ENCODE measurements at places on chromosomes 5 and 9.

GRCh38 chr5:74415695-74416102, 224.8 kb downstream of the ENC1 start:
- no peak for DNase-seq

DNA sequence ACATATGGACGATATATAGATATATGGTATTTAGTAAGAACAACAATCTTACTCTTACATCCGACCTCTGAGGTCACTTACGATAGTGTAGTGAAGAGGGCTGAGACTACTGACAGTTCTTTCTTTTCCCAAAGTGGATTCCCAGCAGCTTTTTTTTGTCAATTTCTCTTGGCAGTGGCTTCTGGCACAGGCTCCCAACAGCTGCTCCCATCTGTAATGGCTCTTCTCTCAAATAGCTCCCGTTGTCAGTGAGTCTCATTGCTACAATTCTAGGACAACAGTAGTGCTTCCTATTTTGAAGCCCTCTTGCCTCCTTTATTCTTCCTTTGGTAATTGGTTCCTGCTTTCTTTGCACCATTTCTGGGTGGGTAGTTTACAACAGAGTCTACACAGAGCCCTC, 68.4 kb downstream of the SLC25A46 start:
- DNase-seq, result no peak

DNA sequence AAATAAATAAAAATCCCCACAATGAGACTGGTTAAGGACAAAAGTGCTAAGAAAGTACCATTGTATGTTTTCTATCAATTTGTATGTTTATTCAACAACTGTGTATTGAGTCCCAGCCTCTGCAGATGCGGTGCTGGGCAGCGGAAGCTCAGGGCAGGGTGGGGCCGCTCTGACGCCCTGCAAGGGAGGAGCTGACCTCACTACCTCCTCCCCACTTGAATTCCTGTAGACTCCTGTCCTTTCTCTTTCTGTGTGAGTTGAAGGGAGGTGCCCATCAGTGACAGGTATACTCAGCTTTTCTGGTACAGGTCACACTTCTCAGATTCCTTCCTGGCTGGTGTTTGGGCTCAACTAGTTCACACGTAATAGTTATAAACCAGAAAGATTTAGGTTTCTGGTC, 27.0 kb downstream of the ANGPTL2 start:
- no peak for DNase-seq

- no peak for DNase-seq
Measured at GRCh38 chr5:39015743-39016586, 58.2 kb downstream of the RICTOR start.

- no peak for DNase-seq
Measured at GRCh38 chr5:89064054-89064453, 181.1 kb upstream of the MEF2C start.

DNA sequence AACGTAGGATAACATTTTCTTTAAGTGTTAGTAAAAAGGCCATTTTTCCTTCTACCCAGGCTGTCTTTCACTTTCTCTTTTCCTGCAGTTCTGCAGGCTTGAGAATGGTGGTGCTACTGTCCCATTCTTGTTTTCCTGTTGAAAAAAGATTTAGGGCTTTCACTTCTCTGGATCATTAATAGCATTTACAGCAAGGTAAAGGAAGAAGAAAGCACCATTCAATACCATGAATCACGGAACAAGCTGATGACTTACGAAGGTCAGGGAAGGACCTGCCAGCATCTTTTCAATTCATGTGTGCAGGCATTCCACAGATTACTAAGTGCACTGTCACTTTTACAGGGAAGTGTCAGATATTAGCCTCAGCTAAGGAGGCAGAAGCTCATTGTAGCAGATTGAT, 292.8 kb downstream of the YTHDC2 start:
- DNase-seq, result no peak

DNA sequence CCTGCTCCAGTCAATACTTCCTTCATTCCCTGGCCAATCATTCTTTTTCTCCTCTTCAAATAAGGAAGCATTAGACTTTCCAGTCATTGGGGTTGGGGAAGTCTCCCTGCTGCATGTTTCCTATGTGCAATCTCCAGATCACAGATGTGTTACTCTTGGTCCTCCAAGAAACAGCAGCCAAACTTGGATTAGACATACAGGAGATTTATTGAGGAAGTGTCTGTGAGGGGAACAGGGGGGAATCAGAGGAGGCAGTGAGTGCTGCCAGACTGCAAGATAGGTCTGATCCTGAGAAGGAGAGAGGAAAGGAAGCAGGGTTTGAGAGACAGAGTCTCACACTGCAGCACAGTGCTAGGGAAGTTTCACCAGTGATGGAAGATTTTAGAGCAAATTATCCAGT, 40.6 kb upstream of the SLIT3 start:
- DNase-seq, result no peak

DNA sequence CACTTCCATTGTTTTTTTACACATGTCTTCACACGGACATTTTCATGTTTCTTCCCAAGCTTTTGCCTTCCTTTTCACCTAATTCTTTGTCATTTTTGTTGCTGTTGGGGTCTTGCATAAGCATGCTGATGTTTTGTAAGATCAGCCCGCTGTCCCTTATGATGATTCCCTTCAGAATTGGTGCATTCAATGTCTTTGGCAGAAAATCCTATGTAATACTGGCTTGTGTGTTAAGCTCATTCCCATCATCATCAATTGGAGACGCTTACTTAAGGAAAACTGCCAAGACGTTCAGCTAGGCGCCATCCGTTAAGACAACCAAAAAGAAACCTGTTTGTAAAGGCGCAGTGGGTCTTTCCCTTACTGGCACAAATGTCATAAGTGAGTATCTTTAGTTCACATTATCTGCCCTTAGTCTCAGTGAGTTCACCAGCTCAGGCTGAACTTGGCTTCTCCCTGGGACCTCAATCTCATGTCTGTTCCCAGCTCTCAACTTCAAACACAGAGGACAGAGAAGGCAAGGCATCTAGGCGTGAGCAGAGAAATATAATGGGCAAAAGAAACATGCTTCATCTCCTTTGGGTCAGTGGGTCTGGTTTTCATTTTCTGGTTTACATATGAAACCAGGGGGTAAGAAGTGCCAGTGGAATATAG, 97.9 kb downstream of the EFNA5 start:
- no peak for DNase-seq

DNA sequence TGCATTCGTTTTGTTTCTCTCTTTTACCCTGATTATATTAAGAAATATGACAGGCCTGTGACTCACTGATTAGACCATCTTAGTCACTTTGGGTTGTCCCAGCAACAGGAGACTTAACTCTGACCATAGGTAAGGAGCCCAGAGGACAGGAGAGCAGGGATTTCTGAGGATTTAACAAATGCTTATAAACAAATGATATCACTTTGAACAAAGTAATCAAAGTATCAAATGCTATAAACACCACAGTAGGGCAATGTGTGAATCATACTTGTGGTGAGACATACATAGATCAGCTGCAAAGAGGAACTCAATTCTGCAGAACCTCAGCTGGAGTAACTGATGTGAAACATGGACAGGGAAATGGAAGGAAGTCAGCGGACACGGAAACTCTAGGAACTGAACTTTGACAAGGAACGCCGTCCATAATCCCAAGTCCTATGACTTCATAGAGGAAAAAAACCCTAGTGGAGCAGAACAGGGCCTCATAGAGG, 190.6 kb upstream of the MSX2 start:
- DNase-seq, result no peak

GRCh38 chr5:31551878-31552277, 19.8 kb downstream of the C5orf22 start:
- no peak for DNase-seq

DNA sequence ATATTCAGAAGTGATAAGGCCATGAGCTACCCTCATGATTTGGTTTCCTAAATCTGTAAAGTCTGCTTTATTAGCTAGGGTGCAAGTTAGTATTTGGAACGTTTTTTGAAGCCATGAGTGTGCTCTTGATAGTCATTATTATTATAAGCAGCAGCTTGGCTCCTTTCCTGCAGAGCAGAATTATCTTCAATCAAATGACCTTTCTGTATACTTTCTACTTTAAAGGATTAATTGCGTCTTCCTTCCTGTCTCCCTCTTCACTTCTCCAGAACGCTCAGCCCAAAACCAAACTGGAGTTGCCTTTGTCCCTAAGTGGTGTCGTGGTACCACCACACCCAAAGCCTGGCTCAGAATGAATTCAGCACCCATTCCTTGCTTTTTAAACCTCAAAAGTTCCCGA, 211.3 kb downstream of the ARHGAP26 start:
- DNase-seq, result no peak

DNA sequence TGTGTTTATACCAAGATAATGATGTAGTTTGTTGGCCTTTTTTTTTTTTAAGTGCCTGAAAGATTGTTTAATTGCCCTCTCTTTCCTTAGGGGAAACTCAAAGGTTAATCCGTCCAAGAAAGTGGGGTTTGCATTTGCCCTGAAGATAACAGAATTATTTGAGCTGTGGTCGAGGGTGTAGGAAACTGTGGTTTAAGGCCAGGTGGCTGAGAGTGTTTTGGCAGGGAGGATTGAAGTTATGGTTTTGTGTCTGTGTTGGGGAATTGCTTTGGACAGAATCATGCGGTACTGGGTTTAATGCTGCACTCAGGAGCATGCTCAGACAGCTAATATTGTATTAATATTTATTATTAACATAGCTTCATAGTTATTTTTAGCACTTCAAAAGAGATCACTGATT, 509.8 kb downstream of the EBF1 start:
- no peak for DNase-seq

DNA sequence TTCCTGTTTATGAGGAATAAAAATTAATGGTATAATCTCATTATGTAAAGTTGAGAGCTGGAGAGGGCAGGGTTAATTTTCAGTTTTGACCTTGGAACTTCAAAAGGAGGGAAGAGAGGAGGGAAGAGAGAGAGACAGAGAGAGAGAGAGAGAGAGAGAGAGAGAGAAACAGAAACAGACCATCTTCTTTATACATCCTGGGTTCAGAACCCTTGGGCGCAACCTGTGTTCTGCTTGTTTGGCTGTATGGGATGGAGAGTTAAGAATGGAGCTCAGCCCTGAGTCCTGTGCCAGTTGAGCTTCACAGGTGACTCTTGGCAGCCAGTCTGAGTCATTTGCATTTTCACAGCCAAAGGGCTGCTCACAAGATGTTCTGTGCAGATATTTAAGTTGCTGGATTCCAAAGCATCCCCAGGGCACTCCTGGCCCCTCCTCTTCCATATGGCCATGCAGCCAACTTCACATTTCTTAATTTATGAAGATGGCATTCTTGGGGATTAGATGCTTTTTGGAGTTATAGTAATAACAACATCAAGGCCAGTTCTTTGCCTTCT, 143.5 kb downstream of the CARTPT start:
- DNase-seq, result no peak

DNA sequence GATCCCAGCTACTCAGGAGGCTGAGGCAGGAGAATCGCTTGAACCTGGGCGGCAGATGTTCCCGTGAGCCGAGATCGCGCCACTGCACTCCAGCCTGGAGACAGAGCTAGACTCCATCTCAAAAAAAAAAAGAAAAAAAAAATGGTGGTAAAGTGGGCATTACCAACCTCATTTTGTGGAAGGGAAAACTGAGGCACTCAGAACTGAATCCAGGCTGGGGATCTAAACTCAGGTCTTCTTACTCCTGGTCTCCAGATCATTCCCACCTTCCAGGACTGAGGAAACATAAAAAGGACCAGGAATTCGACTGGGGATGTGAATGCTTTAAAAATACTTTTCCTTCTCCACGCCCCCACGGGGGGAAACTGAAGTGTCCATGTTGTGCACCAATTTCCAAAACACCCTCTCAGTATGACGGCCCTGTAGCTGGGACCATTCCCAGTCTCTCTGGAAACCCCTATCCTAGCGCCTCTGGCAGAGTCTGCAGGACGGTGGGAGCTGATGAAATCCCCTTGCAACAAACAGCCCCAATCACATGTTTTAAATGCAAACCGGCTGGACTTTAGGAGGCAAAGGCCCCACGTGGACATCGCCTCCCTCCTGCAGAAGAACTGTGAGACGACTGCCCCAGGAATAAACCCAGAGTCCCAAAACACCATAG, 8.9 kb upstream of the AKNA start:
- DNase-seq, result no peak

DNA sequence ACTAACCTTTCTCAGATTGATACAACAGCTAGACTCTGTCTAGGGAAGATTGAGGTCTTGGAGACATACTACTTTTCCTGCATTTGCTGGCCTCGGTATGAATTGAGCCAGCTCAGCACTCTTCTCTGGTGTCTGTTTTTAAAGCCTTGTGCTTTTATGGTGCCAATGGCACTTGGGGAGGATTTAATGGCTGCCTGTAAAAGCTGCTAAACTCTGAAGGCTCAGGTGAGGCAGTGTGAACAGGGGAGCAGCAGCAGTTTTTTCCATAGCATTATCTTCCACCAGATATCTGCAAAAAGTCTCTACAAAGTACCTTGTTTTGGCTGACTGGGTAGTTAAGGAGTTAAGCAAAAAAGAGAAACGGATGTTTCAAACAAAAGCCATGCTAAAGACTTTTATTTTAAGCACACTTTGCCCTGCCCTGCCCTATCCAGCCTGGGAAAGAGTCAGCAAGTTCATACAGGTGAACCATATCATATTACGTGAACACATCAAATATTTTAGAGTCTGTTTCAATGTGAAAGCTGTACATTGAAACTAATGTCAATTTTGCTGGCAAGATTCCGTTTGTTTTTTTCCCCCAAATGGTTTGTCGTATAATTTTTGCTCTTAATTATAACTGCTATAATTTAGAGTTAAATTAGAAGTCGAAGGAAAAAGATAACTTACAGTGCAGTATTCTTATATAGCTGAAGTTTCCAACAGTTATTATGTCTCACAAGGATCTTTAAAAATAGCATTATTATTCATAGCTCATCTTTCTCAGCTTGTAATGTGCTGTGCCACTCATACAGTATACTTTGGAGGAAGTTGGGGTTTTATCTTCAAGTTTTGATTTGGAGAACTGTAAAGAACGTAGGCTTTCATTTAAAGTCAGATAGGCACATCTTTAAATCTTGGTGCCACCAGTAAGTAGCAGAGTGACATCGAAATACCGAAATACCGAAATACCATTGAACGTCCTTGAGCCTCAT, 424.1 kb upstream of the CD180 start:
- no peak for DNase-seq

DNA sequence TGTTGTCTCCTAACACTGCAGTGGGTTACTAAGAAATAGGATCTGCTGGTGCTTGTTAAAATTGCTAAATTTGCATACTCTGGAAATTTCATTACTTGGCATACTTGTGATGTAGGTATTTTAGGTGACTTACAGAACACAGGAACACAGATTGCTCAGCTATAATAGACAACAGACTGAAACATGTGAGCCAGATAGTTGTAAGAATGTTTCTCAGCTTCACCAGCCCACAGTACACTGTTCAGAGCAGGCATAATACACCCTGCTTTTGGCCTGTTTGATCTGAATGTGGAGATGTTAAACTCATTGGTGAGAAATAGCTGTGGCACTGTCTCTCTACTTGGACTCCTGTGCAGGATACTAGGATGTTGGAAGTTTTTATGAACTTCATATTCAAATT, 275.7 kb downstream of the CSNK1G3 start:
- DNase-seq, result no peak

DNA sequence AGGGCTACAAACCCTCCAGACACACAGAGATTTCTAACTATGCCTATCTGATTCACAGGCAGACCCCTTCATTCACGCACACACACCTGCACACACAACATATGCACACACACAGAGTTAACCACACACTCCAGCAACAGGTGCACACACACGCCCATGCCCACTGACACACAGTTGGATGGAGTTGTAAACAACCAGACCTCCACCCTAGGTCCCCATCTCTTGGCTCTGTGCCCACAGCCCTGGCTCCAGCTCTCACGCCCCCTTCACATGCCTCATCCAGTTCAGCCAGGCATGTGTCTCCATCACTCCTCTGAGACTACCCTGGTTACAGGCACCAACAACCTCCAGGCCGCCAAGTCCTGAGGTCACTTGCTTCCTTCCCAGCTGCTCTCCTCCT, 61.1 kb downstream of the PSD2 start:
- no peak for DNase-seq

- no peak for DNase-seq
Measured at GRCh38 chr5:18068826-18069225, 434.6 kb downstream of the TAF11L14 start.
